ENCODE measurements at places on chromosomes 2 and 18.

GRCh38 chr2:48693066-48693465 lies 62.5 kb downstream of the LHCGR start:
- no peak for DNase-seq

GRCh38 chr18:49135877-49136276 lies 185.1 kb upstream of the SMAD7 start:
- no peak for DNase-seq

DNA sequence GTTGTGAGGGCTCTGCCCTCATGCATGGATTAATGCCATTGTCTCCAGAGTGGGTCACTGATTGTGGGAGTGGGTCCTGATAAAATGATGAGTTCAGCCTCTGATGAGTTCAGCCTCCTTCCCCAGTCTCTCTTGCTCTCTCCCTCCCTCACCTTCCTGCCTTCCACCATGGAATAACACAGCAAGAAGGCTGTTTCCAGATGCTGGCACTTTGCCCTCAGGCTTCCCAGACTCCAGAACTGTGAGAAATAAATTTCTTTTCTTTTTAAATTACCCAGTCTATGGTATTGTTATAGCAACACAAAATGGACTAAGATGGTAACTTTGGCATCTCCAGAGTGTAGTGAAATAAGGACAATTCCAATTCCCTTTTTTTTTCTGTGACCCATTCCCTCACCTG lies 47.1 kb upstream of the MAP4K3 start:
- DNase-seq = no peak

DNA sequence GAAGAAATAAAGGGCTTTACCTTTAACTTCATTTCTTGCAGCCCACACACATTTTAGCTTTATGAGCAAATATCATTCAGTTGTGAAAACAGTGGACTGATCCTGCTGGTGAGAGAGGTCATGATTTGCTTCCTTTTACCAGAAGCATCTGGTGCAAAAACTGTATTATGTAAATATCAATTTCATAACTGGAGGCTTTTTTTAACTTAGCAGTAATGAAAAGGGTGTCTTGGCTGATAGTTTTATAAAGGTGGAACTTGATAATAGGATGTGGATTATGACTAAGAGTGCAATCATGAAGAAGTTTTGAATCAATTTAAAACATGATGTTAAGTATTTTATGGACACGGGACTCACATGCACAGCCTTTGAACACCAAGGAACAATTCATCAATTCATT lies 304.4 kb downstream of the GULP1 start:
- DNase-seq = no peak

DNA sequence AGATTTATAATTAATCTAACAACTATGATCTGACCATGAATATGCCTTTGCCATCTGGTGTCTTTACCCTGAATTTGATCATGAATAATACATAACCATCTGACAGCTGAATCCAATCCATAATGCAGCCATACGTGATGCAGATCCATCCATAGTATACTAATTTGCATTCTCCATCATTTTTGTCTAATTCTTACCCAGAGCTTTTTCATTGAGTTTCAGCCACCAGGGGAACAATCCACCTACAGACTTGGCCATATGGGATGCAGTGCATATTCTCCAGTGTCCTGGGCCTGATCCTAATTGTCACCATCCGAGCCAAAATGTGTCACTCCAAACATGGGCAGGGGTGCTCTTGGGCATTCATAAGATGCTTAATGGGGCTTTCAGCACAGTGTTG lies 227.2 kb upstream of the CRIM1 start:
- DNase-seq = no peak

GRCh38 chr18:3903337-3903736 lies 453.4 kb downstream of the TGIF1 start:
- DNase-seq = no peak

GRCh38 chr2:119734047-119734446 lies 25.7 kb upstream of the PTPN4 start:
- no peak for DNase-seq
